ENCODE measurements at places on chromosomes 1 and 21.
A peak's percentile ranks its signal among the peaks of the same experiment; 100 is the strongest.

DNA sequence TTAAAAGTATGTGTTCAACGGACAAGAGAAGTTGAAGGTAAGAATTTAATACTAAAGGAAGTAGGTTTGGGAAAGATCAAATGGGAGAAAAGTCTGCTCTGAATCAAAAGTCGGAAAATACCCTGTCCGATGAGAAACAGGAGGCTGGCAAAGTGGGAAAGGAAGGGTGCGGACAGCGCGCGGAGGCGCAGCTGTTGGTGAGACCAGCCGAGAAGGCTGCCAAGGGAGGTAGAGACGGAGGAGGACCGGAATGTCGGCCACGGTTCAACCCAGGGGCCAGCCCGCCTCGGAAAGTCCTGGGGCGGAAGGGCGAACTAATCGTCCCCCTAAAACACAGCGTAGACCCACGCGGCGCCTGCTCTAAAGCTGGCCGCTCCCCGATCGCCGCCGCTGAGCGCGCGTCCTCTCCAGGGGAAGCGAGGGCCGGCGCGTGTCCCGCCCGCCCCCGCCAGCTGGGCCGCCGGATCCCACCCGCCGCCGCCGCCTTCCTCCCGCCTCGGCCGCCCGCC, 639 bp upstream of the SPATA1 start:
- DNase-seq, result peak; percentile 73

- DNase-seq, result no peak
Measured at GRCh38 chr1:11406845-11407244, 72.1 kb upstream of the DISP3 start.

DNA sequence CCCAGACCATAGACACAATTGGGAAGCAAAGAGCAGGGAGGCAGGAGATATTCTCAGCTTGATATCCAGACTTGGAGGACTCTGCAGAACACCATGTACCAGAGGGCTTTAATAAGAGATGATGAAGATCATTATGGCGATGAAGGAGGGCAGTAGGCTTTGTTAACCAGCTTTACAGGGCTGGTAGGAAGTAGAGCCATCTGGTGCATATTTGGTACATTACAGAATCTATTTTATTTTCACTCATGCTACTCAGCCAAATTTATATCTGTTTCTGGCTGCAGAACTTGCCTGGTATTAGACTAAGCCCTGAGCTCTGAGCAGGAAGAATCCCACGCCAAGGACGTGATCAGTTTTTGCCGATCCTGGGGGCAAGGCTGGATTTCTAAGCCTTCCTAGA, 61.8 kb upstream of the SYT6 start:
- DNase-seq, result no peak

GRCh38 chr21:18917622-18918021, 514.0 kb upstream of the TMPRSS15 start:
- DNase-seq, result no peak

- DNase-seq, result no peak
Measured at GRCh38 chr1:64280001-64280400, 76.6 kb downstream of the UBE2U start.

DNA sequence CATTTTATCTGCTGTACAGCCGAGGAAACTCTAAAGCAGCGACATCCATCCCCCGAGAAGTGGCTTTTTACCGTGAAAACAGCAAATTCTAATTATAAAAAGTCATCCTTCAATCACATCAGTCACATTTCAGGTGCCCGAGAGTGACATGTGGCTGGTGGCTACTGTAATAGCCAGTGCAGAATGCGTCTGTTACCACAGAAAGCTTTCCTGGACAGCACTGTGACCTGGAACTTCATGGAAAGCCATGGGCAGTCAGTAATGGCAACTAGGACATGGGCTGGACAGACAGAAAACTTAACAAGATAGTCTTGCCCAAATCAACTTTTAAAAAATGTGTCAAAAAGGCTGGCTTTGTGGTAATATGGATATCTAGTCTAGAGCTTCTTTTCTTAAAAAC, 106.6 kb downstream of the BCAR3 start:
- DNase-seq, result no peak

DNA sequence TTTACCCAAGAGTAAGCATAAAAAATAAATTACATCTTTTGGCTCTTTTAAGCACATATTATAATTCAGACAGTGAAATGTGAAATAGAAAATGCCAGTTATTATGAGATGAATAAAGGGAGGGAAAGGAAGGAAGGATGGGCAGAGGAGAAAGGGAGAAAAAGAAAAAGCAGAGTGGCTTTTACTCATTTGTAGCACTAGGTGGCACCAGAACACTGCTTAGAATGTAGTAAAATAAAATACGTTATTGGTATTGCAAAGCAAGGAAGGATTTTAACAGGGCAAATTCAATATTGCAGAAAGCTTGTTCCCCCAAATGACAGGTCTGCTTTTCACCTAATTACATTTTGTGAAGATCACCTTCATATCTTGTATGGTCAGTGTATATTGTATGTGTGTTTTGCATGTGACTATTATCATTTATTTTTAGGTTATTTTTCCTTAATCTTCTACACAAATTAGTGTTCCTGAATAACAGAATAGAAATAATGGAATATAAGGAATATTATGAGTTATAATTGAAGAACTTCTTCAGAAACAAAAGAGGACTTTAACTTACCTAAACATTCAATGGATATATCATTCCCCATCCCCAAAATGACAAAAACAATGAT, 9.1 kb upstream of the PCNX2 start:
- peak; percentile 43 for DNase-seq

DNA sequence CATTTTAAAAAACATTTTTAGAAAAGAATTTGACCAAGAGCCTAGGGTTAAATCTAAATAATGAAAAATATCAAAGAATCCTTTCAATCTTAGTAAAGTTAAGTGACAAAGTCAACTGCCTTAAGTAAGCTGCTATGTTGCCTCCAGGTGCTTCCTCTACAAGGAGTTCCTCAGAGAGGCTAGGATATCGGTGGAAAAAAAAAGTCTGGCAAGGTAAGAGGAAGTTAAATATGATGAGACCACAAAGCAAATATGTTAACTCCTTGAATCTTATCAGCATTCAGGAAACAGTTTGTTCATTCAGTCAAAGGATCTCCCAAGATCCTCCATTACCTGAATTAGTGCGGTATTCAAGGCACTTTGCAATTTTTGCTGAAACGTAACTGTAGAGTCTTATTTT, 563.5 kb downstream of the PTPRC start:
- DNase-seq, result no peak

DNA sequence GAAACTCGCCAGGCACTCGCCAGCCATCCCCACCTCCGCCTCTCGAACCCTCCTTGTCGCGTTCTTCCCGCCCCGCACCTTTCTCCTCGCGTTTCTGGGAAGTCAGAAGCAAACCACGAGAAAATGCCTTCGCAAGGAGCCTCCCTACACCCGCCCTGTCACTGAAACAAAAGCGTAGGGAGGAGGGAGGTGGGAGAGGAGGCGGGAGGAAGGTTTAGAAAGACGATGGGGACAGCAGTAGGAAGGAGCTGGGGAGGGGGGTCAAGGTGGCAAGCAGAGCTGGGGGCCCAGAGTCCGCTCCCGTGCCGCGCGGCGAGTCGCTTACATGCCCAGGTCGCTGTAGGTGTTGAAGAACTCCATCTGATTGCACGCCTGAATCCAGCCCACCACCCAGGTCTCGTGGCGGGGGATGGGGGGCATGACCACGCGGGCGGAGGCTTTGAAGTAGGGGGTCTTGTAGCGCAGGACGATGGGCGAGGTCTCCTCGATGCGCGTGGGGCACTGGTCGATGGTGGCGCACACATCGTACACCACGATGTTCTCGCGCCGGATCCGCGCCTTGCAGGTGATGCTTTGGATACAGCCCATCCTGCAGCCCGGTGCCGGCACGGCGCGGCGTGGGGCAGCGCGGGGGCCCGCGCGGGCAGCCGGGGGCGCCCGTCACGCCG, 1.0 kb downstream of the FAM78B start:
- no peak for DNase-seq

DNA sequence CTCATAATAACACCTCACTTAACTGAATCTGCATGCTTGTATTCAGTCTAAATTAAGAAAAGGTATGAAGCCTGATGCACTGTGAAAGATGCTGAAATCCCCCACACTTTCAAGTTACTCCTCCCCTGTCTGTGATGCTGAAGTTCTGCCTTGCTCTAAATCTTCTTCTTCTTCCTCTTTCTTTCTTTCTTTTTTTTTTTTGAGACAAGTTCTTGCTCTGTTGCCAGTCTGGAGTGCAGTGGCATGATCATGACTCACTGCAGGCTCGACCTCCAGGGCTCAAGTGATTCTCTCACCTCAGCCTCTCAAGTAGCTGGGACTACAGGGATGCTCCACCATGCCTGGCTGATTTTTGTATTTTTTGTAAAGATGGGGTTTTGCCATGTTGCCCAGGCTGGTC, 231.0 kb upstream of the B3GALT2 start:
- DNase-seq, result peak; percentile 39

GRCh38 chr1:17927952-17928351, 172.8 kb downstream of the ACTL8 start:
- DNase-seq, result no peak

- DNase-seq, result peak; percentile 42
Measured at GRCh38 chr1:192260076-192260475, 56.7 kb upstream of the RGS21 start.

DNA sequence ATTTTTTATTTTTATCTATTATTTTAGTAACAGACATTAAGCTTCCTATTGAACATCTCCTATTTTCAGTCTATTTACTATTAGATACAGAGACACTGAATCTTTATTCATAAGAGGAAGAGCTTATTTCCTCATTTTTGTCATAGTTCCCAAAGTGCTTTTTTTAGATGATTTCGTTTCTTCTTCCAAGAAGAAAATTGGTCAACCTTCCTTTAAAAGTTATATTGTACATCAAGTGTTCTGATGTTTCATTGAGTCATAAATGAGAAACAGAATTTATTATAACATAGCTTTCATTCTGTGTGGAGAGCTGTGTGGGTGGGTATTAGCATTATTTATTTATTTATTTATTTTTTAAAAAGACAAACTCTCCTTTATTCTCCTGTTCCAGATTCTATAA, 50.6 kb upstream of the BACH1 start:
- peak; percentile 47 for DNase-seq

- no peak for DNase-seq
Measured at GRCh38 chr1:47533793-47534328, 96.0 kb downstream of the FOXD2 start.

DNA sequence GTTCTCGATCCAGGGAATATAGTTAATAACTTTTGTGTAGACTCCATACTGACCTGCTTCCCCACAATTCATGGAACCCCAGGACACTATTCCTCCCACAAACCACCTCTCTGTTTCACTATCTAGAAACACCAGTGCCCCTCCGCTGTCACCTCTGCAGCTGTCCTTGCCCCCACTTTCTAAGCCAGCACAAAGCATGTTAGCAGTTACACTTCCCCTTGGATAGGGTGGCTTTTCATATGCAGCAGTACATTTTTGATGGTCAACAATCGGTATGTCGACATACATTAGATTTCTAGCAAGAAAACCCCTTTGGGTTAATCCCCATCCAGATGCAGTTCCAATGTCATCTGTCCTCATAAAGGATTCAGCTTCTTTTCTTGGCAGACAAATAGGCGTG, 14.4 kb downstream of the TARDBP start:
- DNase-seq, result no peak

GRCh38 chr1:18926315-18927081, 24.1 kb upstream of the ALDH4A1 start:
- DNase-seq, result peak; percentile 93

GRCh38 chr1:10664251-10664650, 132.2 kb downstream of the CASZ1 start:
- DNase-seq, result no peak

DNA sequence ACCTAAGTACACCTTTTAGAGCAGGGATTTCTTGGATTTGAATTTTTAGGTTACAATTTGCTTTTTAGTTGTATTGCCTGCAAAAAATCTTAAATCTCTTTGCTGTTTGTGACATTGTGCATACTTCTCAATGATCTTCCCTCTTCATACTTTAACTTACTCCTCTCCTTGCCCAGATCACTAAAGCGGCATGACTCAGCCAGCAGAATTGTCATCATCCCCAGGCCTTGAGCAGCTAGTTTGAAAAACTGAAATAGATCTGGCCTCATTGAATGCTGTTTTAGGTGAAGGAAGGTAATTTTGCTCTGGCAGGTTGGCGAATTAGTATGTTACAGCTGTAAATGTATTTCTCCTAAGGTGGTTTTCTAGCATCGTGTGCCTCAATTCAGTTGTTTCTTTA, 145.9 kb downstream of the RYR2 start:
- DNase-seq, result no peak

GRCh38 chr1:230922620-230923019, 54.3 kb upstream of the C1orf198 start:
- DNase-seq, result peak; percentile 29

GRCh38 chr1:173411835-173412742, 65.0 kb upstream of the PRDX6 start:
- peak; percentile 89 for DNase-seq

DNA sequence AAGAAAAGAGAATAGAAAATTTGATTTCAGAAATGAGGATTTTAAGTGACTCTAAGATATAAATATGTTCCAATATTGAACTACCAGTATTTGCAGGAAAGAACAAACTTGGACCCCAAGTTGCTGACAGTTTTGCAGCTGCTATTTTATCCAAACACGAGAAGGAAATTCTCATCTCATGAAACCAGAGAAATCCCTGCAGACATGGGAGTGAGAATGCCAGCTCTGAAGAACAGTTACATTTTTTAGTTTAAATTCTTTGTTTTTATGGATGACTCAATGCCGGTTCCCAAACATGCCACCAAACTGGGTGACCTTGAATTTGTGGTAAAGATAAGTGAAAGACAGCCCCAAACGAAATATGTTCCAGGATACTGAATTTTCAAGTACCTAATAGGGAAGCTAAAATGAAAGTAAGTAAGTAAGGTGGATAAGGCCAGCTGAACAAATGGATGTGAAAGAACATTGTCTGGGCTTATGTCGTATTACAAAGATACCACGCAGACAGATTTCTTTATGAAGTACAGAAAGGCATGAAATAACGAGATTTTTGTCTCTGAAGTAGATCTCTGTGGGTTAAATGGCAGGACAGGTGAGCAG, 19.9 kb downstream of the TLR5 start:
- peak; percentile 22 for DNase-seq

DNA sequence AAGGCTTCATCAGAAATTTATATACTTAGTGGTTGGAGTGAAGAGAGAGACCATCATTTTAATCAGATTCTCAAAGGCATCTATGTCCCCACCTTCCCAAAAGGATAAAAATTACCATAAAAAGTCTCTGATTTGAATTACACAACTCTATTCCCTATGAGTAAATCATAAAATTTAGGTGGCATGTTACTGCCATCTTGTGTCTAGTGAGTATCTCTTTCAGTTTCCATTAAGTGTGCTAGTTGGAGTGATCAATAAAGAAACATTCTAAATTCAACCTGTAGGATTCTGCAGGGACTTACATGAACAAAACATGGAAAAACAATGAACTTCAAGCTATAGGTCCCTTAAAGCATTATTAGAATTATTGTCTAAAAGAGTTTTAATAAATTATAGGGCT, 655.4 kb downstream of the LTN1 start:
- DNase-seq, result peak; percentile 82

- no peak for DNase-seq
Measured at GRCh38 chr1:24996983-24997893, 67.2 kb upstream of the RUNX3 start.

- DNase-seq, result no peak
Measured at GRCh38 chr1:78712467-78713051, 62.9 kb downstream of the IFI44 start.

Data from cardiac fibroblast (primary cell).